LHCN-M2 (cell line): ENCODE measurements at places on chromosomes 2 and 18. TPM values are rescaled to one million over a fixed set of nuclear protein-coding genes. Genes with fewer than 3 reads are reported as not detected.

SNTG2 gene
- not detected in 2 replicates for total RNA-seq

DNA sequence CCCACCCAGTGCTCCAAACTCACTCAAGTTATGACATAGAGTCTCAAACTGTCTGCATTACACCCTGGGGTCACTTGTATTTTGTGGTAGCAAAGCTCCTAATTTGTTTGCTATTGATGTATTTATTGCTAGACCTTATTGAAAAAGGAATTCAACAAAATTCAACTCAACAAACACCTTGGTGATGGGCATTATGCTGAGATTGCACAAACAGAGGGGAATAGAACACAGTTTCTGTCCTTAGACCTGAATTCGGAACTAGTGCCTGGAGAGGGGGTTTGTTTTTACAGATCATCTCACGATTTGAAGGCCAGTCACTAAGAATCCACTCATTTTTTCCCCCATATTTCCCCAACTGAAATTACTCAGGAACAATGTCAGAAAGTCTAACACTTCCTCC is 53.5 kb upstream of the MAPK4 start:
- DNase-seq: no peak

NAT8 gene
- not detected in 2 replicates for total RNA-seq

DNA sequence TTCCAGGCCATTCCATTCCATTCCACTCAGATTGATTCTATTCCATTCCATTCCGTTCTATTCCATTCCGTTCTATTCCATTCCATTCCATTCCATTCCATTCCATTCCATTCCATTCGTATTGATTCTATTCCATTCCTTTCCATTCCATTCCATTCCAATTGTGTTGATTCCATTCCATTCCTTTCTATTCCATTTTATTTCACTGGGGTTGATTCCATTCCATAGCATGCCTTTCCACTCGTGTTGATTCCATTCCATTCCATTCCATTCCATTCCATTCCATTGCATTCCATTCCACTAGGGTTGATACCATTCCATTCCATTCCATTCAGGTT is 1142.3 kb downstream of the RPIA start:
- DNase-seq: no peak

DNA sequence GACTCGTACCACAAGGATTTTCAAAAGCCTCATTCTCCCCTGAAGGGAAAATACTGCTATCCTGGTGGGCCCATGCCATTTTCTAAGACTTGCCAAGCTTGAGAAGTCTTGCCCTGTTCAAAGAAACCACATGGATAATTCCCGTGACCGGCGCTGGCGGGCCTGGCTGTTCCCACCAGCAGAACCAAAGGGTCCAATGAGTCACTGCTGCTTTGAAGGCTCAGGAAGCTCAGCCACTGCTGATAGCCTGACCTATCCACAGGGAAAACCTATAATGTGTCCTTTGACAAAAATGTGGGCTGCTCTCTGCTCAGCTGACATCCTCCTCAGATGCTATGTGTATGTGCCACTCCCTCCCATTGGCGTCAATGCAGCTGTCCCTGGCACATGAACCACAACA is 137.9 kb upstream of the RAB12 start:
- peak; percentile 45 for DNase-seq

GRCh38 chr18:33755931-33756560 is 178.0 kb downstream of the ASXL3 start:
- DNase-seq: peak; percentile 16

- peak; percentile 58 for DNase-seq
Measured at GRCh38 chr2:200677721-200678532, 92.1 kb downstream of the AOX1 start.

DNA sequence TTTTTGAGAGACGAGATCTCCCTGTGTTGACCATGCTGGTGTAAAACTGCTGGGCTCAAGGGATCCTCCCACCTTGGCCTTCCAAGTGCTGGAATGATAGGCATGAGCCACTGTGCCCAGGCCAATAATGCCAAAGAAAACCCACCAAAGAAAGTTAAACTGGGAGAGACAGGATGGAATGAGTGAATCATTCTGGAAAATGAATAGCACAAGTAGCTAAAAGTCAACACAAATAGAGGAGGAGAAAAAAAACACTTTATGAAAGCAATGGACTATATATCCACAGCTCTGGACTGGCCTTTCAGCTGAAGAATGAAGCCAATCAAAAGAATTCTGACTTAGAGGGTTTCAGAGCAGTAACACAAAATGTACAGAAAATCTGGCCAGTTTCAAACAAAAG is 23.9 kb downstream of the IAH1 start:
- peak; percentile 13 for DNase-seq

DTYMK gene
- 108 and 132 TPM in 2 replicates for total RNA-seq
